Effector CD4-positive, alpha-beta T cell (primary cell): ENCODE measurements at places on chromosomes 5 and 9.

DNA sequence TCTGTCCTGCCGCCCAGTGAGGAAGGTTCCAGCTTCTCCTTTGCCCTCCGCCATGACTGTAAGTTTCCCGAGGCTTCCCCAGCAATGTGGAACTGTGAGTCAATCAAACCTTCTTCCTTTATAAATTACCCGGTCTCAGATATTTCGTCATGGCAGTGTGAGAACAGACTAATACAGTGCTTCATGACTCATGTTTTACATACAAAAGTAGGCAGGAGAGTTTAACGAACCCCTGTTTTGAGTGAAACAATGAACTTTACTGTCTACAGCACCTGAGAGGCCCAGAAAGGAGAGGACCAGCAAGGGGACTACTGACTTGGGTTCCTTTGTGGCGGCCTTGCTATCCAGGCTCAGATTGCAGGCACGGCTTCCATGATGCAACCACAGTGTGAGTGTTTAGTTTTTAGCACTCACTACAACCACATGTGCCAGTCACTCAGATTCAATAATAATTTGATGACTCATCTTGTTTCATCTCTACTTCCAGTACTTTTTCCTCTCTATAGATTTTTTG, 139.1 kb upstream of the CLINT1 start:
- DNase-seq = no peak

DNA sequence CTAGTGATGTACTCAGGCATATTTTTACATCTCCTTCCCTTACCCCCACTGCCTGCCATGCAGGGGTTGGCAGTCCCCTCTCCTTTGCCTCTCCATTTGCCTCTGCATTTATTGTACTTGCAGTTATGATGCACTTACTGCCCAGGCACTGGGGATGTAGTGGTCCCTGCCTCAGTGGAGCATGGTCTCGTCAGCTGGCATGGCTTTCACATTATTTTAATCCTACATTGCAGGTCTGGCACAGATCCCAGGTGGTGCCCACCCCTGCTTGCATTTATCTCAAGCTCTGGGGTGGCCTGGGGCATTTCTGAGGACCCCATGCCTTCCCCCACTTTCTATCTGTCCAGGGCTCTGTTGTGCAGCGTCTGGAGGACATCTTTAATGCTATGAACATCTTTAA, 23.2 kb upstream of the PITX1 start:
- DNase-seq = no peak

- no peak for DNase-seq
Measured at GRCh38 chr9:130262771-130263170, 2.8 kb upstream of the HMCN2 start.

- DNase-seq = no peak
Measured at GRCh38 chr5:152883066-152883775, 478.1 kb upstream of the NMUR2 start.

DNA sequence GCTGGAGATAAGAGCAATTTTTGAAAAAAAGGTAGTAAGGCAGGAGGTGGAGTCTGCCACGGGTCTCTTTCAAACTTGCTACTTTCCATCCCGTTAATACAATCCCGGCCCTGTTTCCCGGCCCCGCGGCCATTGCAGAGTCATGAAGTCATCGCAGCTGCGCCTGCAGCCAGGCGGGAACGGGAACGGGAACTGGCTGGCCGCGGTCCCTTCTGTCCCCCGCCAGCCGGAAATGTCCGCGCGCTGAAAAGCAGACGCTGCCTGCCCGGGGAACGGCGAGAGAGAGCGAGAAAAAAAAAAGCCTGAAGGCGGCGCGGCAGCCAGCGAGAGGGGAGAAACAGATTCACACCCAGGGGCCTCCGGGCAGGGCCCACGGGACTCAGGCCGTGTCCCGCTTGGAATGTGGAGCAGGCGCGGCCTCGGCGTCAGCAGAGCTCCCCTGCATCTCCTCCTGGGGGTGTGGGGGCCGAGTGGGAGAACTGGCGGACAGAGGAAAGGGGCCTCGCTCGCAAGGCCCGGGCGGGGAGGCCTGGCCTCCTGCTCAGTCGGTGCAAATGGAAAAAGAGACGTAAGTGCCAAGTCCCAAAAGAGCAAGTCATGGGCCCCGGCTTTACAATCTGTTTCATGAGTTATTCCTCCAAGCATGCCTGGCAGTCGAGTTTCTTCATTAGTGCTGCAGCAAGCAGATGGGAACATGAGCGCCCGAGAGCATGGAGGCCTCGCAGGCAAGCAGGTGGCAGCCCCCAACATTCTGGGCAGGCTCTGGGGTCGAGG, 201.2 kb upstream of the GAS1 start:
- DNase-seq = no peak

DNA sequence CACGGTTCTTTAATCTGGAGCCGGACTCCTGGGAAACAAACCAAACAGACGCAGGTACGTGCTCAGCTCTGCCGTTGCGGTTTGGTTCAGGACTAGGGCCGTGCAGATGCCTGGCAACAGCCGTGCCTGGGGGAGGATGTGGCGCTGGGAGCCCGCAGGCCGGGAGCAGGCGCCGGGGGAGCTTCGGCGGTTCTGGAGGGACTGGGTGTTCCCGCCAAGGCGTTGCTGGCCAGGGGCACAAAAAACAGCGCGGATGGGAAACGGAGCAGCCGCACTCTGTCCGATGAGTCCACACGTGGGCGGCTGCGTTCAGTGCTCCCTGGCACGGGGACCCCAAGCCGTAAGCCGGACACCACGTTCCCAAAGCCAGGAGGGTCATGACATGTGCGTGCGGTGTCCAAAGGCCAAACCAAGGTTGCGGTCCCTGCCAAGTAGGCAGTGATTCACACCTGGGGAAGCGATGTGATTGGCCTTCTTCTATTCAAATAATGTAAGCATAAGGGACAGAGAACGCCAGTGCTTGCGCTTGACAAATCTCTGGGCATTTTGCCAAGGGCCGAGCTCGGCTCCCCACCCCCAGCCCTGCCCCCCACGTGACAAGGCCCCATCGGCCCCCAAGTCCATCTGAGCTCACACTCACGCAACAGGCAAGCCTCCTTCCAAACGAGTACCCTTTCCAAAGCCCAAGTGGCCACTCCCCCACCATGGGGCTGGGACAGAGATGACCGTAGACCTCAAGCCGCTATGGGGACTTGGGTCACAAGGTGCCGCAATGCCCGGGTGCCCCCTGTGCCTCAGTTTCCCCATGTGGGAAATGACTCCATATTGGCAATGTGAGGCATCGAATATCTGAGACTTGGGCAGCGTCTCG, 49.7 kb upstream of the NKD2 start:
- DNase-seq = no peak

DNA sequence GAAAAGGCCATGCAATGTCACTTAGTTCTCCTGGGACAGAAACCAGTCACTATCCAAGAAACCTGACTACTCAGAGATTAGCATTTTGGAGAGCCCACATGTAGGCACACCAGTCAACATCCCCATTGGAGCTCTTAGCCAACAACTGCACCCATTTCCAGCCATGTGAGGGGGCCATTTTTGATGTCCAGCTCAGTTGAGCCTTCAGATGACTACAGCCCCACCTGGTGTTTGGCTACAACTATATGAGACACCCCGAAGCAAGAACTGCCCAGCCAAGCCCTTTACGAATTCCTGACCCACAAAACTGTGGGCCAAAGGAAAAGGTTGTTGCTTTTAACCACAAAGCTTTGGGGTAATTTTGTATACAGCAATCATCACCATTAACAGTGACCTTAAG, 300.1 kb downstream of the ASTN2 start:
- DNase-seq = no peak

- DNase-seq = no peak
Measured at GRCh38 chr5:35319333-35320002, 89.2 kb upstream of the PRLR start.

DNA sequence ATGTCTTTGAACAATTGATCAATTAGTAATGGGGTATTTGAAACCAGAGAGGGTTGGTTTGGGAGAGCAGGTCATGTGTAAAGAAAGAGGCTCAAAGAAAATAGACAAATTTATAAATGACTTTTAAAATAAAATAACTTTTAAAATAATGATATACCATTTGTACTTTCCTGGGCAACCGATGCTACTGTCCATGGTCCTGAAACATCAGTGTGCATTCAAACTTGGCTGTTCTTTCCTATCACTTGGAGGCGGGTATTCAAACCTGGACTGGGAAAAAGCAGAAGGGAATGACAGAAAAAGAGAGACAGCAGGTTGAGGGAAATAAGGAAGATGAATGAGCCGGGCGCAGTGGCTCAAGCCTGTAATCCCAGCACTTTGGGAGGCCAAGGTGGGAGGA, 1446.4 kb upstream of the WWC1 start:
- no peak for DNase-seq

- DNase-seq = no peak
Measured at GRCh38 chr5:148107608-148108007, 43.8 kb downstream of the SPINK5 start.

- DNase-seq = no peak
Measured at GRCh38 chr5:126754609-126755008, 22.3 kb upstream of the LMNB1 start.

GRCh38 chr9:18447541-18447940, 26.4 kb upstream of the ADAMTSL1 start:
- DNase-seq = no peak

DNA sequence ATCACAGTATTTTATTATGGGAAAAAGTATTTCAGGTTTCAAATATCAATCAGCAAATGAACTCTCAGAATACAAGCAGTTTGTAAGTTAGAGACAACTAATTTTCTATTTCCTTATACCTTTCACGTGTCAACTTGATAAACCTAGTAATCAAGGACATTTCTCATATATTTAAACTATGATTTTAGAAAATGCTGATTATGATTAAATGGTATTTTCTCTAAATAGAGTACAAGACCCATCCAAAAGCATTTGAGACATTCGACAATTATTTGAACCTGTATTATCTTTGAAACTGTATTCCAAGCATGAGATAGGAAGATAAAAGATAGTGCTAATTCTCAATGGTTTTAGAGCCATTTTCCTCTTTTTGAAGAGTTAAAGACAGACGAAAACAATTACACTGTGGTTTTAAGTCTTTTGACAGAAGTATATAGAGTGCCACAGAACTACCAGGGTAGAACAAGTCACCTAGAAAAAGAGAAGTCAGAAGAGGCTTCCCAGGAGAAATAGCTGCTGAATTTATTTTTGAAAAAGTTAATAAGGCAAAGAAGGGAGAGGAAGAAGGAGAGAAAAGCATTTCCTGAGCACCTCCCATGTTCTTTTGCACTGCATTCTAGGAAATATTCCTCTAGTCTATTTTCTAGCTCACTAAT, 5.6 kb downstream of the MEIKIN start:
- DNase-seq = no peak

- no peak for DNase-seq
Measured at GRCh38 chr5:5289537-5289936, 132.9 kb upstream of the ICE1 start.

- no peak for DNase-seq
Measured at GRCh38 chr9:124889006-124889405, 27.1 kb downstream of the ARPC5L start.

- DNase-seq = no peak
Measured at GRCh38 chr5:125214080-125214479, 467.6 kb upstream of the ZNF608 start.

DNA sequence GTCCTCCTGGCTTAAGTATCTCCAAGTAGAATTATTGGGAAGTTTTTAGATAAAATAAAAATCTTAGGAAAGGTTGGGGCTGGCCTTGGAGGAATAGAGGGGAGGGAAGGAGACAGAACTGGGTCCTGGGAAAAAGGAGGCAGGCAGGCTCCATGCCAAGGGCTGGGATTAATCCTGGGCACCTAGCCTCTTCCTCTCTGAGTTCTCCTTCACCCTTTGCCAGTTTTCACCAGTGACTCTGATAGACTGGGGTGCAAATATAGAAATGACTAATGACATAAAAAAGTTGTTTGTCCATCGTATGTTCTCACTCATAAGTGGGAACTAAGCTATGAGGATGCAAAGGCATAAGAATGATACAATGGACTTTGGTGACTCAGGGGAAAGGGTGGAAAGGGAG, 81.9 kb downstream of the RMI1 start:
- DNase-seq = no peak

GRCh38 chr5:83931969-83932368, 211.3 kb upstream of the HAPLN1 start:
- no peak for DNase-seq

DNA sequence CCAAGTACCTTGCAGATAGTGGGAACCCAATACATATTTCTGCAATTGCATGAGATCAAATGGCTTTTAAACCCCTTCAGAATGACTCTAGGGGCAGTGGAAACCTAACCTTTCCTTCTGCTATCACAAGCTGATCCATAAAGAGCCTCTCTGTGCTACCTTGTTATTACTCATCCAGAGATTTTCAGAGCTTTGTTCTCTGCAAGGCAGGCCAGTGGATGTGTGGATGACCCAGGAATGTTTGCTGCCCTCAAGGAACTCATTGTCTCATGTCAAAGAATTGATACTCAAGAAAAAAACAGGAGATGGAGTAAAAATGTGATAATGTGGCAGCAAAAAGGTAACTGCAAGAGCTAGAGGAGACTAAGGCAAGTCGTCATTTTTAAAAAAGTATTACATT, 164.1 kb downstream of the HMHB1 start:
- DNase-seq = no peak

DNA sequence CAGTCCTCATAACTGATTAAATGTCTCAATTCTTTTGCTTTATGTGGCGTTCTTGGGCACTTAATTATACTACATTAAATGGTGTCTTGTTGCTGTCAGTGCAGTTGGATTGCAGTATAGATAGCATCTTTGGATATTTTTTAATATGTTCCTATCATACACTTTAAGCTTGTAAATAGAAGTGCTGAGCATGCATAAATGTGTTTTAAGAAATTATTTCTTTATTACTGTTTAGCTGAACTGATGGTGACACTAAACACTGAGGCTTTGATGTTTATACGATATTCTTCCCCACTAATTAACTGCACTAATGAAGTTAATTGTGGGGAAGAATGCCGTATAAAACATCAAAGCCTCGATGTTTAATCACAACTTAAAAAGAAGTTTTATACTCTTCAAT, 116.6 kb downstream of the TLE4 start:
- no peak for DNase-seq

DNA sequence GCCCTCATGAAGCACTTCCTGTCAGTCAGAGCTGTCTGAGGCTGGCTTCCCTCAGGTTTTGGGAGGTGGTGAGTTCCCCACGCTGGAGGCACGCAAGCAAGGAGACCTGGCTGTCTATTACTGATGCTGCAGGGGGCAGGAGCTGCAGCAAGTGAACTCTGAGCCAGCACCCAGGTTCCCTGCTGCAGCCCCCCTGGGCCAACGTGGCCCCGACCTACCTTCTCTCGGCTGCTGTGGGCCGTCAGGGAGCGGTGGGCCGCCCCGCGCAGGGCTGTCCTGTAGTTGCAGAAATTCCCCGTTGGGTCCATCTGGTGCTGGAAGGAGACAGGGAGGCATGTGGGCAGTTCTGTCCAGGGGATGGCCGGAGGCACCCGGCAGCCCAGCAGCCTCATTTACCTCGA, 46.8 kb upstream of the RNF130 start:
- no peak for DNase-seq

DNA sequence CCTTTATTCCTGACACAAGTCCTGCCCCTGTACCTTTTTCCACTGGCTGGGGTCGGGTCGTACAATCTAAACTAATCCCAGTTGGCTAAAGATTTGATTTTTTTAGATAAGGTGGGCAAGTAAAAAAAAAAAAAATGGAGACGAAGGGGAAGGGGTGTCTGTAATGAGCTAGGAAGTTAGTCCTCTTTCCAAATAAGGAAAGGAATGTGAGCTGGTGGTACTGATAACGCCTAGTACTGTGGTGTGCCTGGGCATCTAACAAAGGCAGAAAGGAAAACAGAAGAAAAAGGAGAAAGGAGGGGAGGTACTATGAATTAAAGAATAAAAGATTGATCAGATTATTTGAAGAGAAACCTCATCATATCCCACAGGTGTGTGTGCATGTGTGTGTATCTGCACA, 21.3 kb downstream of the PRDM9 start:
- DNase-seq = no peak
